ENCODE measurements at places on chromosomes 7 and 10.

DNA sequence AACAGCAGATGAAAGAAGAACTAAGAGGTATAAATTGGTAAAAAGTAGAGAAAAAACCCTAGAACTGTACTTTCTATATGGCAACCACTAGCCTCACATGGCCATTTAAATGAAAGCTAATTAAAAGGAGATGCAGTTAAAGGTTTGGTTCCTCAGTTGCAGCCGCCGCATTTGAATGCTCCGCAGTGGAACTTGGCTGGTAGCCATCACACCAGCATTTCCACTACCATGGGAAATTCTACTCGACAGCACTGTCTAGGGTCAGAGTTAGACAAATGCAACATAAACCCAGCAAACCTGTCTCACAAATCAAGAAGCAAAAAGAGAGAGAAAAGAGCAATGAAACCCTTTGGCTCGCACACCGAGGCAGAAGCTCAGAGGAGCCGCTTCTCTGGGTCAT lies 29.7 kb downstream of the VIPR2 start:
- no peak for DNase-seq

DNA sequence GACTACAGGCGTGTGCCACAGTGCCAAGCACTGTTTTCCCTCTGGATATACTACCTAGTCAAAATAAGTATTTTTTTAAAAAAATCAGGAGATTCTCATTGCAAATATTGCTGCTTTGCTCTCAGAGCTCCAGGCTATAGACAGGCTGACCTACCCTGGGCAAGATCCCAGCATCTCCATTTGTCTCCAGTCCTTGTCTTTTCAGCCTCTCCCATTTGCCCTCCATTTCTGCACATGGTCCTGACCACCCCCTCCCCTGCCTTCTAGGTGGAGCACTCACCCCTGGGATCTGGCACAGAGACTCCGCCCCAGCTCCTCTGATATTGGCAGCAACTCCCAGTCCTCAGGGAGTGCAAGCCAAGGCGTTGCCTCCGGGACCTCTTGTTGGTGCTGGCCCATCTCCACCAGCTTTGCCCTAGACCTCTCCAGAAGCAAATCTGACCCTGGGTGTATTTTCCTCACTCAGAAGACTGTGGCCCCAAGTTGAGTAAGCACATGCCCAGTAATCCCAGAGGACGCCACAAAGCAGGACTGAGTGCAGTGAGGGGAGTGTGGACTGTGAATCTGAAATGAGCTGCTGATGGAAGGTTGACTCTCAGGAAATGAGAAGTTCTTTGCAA lies 120.6 kb downstream of the MTPAP start:
- no peak for DNase-seq

DNA sequence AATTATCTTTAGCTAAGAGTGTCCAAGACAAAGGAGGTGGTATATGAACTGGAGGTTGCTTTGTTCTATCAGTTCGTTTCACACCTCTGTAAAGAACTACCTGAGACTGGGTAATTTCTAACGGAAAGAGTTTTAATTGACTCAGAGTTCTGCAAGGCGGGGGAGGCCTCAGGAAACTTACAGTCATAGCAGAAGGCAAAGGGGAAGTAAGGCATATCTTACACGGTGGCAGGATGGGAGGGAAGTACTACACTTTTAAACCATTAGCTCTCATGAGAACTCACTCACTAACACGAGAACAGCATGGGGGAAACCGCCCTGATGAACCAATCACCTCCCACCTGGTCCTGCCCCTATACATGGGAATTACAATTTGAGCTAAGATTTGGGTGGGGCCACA lies 1202.3 kb upstream of the LRRTM3 start:
- DNase-seq, result no peak

DNA sequence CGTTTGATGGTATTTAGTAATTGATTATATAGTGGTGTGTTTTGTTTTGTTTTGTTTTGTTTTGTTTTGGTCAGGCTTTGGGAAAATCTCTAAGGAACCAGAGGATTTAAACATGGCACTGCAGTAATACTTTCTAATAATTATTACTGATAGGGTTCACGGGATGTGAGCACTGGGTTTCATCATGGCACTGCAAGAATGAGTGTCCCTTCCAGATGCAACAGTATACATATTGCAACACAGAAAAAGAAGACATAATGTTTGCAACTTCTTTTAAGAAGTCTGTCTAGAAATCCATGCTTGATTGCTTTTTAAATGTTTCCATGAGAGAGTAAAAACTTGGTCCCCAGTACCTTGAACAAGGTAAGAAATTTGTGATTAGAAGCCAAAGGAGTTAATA lies 2.2 kb upstream of the CDCA7L start:
- no peak for DNase-seq

GRCh38 chr10:91034494-91035159 lies 113.7 kb upstream of the ANKRD1 start:
- peak; percentile 47 for DNase-seq

- no peak for DNase-seq
Observed at GRCh38 chr10:5419466-5420094, 7.2 kb downstream of the NET1 start.

DNA sequence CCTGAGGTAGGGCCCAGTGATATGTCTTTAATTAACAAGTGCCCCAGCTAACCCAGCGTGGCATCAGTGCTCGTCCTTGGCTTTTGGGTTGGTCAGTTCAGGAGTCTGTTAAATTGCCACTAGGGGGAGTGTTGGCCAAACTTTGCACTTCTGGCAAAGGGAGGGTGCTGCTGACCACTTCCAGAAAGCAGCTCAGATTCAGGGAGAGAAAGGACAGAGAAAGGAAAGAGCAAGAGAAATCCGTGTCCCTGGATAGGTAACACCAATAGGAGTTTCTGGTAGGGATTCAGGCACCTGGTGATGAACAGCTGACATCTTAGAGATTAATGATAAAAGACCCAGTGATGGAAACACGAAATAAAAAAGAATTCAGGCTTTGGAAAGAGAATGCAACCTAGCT lies 243.1 kb upstream of the AOAH start:
- DNase-seq, result peak; percentile 56

- no peak for DNase-seq
Observed at GRCh38 chr7:1817061-1817712, 147.1 kb downstream of the ELFN1 start.

- no peak for DNase-seq
Observed at GRCh38 chr7:105587909-105588635, 6.8 kb upstream of the EFCAB10 start.

- DNase-seq, result no peak
Observed at GRCh38 chr10:86348321-86349210, 18.0 kb downstream of the GRID1 start.

GRCh38 chr7:95916573-95917297 lies 144.4 kb downstream of the DYNC1I1 start:
- DNase-seq, result peak; percentile 76

DNA sequence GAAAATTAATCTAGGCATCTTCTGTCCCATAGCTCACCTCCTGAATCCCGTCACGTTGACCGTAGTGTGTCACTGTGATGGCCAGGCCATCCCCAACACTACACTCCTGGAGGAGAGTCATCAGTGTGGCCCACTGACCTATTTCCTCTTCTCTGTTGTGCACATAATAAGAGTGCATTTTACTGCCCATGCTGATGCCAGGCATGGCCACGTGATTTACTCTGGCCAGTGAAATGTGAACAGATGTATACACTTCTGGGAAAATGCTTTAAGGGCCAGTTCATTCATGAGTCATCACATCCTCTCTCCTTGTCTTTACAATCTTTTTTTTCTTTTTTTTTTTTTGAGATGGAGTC lies 101.9 kb upstream of the PIP4K2A start:
- peak; percentile 85 for DNase-seq

DNA sequence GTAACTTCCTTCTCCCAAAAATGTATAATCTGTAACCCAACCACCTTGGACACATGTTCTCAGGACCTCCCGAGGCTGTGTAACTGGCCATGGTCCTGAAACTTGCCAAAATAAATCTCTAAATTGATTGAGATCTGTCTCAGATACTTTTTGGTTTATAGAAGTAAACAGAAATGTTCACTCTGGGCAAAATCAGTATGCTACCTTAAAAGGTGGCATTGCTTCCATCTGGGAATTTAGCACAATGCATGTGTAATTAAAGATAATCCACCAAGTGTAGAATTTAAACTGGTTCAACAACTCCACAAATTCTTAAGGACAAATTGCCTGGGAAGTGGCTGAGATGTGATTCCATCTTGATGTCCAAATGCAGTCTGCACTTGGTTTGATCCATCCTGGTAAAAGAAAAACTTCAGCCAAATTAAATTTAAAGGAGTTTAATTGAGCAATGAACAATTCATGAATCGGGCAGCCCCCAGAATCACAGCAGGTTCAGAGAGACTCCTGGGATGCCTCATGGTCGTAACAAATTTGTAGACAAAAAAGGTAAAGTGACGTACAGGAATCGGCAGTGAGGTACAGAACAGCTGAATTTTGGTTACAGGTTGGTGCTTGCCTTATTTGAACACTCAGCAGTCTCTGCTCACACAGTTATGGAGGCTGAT lies 102.6 kb upstream of the PFKP start:
- DNase-seq, result no peak

DNA sequence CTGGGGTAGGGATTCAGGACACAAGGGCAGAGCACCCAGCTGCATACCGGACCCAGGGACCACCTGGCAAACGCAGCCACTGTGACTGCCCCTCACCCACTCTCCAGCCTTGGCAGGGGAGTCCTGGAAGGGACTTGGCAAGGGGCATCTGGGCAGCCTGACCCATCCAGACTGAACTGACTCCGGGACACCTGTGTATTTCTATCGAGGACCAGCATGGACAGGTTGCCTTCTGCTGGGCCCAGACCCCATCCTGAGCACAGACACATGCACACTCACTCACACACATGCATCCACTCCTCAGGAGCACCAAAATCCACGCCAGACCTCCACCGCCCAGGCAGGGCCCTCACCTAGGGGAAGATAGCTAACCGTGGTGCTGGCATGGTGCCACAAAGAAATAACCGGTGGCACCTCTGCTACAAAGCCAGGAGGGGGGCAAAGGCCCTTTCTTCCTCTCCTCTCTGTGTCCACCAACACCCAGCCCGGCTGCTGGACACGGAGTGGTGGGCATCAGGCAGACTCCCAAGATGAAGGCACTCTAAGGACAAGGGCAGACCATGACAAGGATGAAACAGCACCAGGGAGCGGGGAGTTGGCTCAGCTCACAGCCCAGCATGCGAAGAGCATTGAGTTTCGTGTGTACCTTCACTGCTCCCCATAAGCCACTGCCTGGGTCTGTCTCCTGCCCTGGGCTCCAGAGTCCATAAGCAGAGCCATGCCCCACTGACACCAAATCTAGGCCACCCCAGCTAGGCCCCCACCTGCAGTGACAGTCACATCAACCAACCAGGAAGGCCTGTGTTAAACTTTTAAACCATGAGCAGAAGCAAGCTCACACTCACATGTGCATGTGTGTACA lies 35.3 kb downstream of the KCNH2 start:
- no peak for DNase-seq

DNA sequence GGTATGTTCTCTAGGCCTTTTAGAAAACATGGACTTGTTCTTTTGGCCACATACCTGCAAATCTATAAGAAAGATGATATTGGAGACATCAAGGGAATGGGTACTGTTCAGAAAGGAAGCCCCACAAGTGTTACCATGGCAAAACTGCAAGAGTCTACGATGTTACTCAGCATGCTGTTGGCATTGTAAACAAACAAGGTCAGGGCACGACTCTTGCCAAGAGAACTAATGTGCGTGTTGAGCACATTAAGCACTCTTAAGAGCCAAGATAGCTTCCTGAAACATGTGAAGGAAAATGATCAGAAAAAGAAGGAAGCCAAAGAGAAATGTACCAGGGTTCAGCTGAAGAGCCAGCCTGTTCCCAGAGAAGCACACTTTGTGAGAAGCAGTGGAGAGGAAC lies 37.1 kb downstream of the SDK1 start:
- DNase-seq, result no peak

DNA sequence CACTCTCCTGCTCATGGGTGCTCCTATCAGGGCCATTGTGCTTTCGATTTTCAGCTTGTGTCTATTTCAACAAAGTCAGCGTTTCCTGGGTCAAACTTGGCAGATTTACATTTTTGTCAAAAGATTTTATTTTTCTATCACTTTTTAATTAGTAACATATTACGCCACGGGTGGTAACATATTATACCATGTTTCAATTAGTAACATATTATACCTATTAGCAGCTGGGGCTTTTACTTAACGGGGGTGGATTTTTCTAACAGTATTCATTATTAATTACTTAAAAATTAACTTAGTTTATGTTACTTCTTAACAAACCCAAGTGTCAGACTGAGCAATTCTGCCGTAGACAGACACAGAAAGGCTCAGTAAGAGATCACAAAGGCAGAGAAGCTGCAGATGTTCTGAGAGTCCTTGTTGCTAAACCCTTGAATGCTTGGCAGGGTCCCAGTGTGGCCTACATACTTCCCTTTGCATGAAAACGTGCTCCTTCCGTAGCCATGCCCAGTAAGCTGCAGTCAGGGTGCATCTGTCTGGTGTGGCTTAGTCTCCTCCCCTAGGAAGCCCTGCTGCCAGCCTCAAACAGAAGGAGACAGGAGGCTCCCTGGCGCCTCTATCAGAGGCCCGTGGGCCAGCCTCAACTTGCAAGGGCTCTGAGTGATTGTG lies 263.1 kb upstream of the CXCL12 start:
- DNase-seq, result no peak
